CD4-positive, alpha-beta T cell treated with Interleukin-21 for 1 hour (primary cell): ENCODE measurements at places on chromosomes 11 and 22.

GRCh38 chr11:33692013-33692504 is 8.6 kb downstream of the C11orf91 start:
- no peak for DNase-seq

DNA sequence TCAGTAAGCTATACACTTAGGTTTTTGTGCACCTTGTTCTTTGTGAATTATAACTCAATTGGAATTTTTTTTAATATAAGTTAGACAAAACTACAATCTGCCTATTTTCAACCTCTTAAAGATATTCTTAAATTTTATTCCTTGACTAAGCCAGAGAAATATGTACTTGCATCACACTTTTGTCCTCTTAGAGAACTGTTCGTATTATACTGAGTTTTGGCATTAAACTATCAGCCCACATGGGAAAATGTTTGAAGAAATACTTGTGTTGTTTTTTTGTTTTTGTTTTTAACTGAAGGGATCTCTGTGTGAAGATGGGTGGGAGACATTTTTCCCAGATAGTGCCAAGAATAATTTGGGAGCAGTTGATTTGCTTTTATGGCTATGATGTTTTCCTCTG is 25.3 kb downstream of the CEP295 start:
- DNase-seq: no peak

- no peak for DNase-seq
Measured at GRCh38 chr22:28808716-28809355, 8.5 kb upstream of the XBP1 start.

DNA sequence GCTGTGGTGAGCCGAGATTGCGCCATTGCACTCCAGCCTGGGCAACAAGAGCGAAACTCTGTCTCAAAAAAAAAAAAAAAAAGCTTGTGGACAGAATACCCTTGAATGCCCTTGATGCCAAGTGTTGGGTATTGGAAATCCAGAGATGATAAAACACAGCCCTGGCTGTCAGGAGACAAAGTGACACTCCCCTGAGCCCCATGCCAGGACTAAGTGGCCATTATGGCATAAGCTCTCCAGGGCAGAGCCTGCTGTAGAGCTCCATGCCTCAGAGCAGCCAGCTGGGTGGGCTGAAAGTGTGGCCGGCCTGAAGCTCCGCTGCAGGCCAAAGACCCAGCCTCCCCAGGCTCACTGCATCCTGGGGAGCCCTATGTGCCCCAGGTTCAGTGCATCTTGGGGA is 4.9 kb downstream of the RNF215 start:
- DNase-seq: no peak

DNA sequence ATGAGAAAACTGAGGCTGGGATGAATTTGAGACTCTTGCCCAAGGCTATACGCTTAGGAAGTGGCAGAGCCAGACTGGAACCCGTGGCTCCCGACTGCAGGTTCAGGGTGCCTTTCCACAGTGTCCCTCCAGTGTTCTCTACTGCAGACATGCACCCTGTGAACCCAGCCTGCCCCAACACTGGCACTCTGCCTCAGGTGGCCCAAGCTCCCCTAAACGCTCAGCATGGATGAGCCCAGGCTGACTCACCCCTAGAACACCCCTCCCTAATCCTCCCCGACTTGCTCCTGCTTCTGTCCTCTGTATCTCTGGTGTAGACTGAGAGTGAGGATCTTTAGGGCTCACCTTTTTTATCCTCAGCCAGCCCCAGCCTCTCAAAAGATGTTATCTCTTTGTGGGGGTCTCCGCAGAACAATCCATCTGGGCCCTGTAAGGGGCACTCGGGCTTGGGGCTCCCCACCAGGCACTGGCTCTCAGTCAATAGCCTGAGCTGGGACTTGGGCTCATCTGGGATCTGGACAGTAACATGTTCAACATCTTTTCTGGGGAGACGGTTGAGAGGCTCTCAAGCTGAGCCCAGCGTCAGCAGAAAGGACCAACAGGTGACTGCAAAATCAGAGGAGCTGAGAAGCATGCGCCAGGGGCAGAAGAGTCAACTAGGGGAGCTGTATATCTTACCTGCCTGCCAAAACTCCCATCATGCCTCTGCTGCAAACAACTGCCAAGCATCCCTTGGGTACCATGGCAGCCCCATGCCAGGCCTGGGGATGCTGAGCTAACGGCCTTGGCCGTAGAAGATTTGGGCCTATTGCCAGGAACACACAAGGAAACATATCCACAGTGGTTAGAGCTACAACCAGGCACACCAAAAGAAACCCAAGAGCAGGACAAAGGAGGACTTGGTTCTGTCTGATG is 176.2 kb downstream of the BUD13 start:
- DNase-seq: no peak

GRCh38 chr11:57429946-57430345 is 3.0 kb upstream of the SLC43A3 start:
- no peak for DNase-seq

DNA sequence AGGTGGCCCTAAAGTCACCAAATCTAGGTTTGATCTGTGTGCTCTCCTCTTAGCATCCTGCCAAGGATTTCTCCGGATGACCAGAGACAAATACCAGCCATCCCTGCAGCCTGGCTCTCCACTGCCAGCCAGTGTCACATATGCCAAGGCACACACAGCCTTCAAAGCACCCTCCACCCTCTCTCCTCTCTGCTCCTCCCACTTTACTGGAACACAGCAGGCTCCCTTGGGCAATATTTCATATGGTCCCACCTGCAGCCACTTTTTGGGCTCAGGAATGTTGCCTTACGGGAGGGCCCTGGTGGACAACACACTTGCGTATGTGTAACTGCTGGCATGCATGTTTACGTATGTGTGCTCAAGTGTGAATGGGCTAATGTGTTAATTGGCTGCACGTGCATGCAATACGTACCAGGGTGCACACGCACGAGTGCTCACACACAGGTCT is 183.9 kb downstream of the CEP164 start:
- no peak for DNase-seq

- no peak for DNase-seq
Measured at GRCh38 chr11:129528296-129528695, 152.6 kb downstream of the BARX2 start.

GRCh38 chr11:131591051-131591461 is 220.6 kb downstream of the NTM start:
- no peak for DNase-seq

DNA sequence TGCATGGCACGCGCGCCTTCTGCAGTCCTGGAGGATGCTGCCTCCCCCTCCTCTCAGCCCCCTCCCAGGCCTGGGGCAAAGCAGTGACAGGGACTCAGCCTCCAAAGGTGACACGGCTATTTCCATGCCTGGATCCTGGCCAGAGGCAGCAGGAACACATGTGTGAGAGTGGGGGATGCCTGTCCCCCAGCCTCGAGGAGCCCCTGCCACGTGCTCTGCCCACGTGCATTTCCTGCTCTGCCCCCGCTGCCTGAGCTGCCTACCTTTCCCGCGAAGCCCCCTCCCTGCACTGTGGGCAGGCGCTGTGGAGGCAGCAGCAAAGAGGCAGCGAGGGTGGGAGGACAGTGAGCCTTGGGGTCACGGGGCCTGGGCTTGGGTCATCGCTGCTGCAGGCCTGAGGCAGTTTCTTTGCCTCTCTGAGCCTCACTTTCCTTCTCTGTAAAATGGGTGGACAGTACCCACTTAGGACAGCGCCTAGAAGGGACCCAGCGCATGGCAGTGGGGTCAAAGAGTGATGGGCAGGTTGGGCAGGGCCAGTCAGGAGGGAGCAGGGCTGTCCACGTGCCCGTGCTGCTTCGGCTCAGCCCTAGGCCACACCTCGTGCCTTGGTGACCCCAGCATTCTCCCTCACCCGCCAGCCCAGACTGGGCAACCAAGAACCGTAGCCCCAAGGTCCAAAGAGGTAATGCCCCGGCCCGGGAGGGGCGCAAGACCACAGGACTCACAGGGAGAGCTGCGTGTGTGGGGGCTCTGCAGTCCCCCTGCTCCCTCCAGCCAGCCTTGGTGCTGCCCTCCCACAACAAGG is 48.6 kb downstream of the FLRT1 start:
- no peak for DNase-seq

DNA sequence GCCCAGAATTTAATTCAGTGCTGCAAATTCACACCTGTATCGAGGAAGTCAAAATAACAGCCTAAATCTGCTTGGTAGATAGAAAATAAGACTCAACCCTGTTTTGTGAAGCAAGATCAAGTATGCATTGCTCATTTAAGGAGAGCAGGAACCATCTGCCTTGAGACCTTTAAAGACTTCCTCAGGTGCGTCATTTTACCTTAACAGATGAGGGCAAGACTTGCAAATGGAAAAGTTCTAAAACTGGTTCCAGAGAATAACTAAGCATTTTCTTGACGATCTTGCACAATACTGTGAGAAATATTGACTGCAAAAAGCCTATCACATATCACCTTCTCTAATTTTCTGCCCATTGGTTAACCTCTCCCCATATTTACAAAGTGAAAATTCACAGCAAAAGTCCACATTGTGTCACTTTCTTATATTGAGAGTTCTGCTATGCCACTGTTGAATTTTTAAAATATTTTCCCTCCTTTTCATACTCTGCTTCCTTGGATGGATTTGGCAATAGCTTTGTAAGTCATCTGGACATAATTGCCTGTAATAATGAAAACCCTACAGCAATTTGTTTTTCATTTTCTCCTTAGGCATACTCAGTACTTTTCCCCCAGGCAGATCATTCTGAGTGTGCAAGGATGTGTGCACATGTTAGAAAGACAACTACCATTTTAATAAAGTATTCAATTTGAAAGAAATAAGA is 234.2 kb downstream of the AASDHPPT start:
- no peak for DNase-seq

DNA sequence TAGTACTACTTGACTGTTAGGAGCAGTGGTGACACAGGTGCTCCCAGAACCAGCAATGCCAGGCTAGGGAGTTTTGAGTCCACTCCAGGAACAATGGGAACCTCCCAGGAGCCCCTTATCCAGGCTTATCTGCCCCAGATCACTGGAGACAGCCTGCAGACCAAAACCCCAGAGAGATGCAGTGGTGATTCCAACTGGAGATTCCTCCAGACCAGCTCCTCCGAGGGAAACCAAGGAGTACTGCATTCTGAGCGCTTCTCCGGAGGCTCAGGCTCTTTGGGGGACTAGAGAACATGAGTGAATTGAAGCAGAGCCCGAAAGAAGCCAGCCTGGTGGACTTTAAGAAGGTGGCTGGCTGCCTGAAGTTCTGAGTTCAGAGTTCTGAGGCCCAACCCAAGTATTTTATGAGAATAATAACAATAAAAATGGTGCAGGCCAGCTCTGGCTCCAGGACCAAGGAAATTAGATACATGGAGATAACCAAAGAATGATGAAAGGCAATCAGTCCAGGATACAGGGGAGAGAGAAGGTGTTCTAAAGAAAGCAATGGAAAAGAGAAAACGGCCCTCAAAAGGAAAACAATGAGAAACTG is 1.3 kb upstream of the TMEM25 start:
- no peak for DNase-seq

GRCh38 chr11:92136797-92137196 is 87.8 kb upstream of the FAT3 start:
- DNase-seq: no peak

DNA sequence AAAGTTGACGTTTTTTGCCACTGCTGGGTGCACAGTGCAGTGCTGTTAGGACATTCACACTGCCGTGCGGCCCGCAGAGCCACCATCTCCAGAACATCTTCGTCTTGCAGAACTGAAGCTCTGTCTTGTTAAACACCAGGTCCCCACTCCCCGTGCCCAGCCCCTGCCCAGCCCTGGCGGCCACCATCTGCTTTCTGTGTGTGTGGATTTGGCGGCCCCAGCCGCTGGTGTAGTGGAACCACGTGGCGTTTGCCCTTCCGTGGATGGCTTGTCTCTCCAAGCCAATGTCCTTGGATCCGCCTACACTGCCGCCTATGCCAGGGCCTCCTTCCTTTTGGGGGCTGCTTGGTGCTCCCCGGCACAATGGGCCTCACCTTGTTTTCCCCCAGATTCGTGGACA is 8.2 kb upstream of the MUC5AC start:
- no peak for DNase-seq

DNA sequence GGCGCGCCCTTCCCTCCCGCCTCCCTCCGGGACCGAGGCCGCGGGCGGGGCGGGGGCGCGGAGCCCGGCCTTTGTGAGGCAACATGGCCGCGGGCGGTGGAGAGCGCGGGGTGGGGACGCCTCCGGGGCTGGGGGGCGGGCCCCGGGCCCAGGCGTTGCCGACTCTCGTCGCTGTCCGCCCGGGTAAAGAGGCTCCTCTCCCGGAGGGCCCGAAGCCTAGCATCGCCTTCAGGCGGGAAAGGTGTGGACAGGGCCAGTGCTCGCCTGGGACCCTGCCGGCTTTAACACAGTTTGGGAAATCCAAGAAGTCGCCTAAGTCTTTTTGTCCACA is 369 bp downstream of the DGCR8 start:
- peak; percentile 73 for DNase-seq

DNA sequence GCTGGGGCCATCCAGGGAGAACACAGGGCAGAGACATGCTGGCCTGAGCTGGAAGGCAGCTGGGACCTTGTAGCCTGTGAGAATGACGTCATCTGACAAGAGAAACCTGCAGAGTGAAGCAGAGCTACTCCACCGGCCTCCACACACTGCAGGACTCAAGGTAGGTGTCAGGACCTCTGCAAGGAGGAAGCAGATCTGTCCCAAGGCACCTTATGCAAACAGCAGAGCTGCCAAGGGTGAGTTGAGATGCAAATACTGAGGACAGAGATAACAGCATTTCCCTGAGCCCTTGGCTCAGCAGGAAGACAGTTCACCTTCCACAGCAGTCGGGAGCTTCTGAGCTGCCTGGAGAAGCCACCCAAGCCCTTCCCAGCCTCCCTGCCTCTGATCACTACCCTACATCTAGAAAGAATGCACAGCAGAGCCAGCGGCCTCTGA is 51.9 kb upstream of the IGSF9B start:
- no peak for DNase-seq

- no peak for DNase-seq
Measured at GRCh38 chr22:35561796-35562526, 21.3 kb downstream of the RASD2 start.

- DNase-seq: no peak
Measured at GRCh38 chr11:127203490-127203889, 202.9 kb upstream of the KIRREL3 start.

DNA sequence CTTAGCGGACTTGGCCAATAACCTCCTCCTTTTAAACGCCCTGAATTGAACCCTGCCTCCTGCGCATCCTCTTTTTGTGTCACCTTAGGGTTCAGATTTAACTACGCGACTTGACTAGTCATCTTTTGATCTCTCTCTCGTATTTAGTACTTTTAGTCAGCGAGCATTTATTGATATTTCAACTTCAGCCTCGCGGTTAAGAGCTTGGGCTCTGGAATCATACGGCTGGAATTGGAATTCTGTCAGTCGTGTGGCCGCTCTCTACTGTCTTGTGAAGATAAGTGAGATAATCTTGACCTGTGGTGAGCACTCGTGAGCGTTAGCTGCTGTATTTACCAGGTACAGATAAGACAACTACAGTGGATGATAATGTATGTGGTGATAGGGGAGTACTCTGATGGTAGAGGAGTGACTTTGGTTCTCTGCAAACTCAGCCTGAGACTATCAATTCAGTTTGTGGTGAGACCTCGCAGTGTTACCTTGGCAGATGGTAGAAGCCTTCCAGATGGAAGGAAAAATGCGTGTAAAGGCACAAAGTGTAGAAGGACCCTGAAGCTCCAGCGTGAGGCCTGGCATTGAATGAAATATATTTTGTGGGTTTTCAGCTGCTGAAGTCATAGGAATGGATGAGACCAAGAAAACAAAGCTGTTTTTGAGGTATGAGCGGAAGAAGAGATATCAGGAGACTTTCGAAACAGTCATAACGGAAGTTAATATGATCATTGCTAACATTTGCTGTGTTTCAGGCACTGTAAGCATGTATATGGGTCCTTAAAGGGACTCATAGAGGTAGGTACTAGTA is 682 bp downstream of the ATM start:
- DNase-seq: peak; percentile 64

GRCh38 chr11:63855975-63856374 is 17.1 kb downstream of the MARK2 start:
- peak; percentile 26 for DNase-seq
